Activated CD4-positive, alpha-beta T cell treated with anti-CD3 and anti-CD28 coated beads, Interleukin-2, Interleukin-4, amounts not matched to agents 100 ng/mL and 50 ng/mL, durations not matched to agents 16 hours and 8 hours (primary cell): ENCODE measurements at places on chromosomes 3 and 15.

GRCh38 chr3:134077649-134078161, 48.0 kb upstream of the SLCO2A1 start:
- DNase-seq: no peak

DNA sequence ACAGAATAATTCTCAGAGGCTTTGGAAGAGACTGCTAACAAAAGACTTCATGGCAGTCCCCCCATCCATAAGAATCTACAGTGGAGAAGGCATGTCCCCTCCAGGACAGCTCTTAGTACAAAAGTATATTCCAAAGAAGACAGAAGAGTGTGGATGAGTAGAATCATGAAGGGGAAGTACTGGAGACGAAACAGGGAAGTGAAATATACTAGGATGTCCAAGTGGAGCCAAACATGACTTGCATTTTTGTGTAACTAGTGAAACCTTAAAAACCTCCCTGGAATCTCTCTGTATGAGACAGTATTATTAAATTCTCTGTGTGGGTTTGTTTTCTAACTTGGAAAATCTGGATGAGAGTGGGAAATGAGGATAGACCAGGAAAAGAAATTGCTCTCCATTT, 312.4 kb downstream of the RSL24D1 start:
- no peak for DNase-seq

- DNase-seq: no peak
Observed at GRCh38 chr3:9780458-9780812, 10.7 kb upstream of the CAMK1 start.

DNA sequence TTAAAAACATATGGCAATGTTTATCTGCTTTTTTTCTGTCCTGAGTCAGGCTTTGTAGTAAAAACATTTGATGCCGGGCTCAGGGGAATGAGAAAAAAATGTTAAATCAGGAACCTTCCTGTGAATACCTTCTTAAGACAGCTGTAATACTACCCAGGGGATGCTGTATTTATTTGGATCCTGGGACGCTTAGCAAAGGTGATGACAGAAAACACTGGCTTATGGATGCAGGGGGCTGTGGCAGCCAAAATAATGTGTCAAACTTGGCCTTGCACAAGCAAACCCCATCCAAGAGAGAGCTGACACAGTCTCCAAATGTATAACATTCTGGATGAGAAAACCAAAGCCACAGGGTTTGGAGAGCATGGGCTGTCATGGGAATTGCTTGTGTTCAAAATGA, 438.2 kb upstream of the PROK2 start:
- no peak for DNase-seq

DNA sequence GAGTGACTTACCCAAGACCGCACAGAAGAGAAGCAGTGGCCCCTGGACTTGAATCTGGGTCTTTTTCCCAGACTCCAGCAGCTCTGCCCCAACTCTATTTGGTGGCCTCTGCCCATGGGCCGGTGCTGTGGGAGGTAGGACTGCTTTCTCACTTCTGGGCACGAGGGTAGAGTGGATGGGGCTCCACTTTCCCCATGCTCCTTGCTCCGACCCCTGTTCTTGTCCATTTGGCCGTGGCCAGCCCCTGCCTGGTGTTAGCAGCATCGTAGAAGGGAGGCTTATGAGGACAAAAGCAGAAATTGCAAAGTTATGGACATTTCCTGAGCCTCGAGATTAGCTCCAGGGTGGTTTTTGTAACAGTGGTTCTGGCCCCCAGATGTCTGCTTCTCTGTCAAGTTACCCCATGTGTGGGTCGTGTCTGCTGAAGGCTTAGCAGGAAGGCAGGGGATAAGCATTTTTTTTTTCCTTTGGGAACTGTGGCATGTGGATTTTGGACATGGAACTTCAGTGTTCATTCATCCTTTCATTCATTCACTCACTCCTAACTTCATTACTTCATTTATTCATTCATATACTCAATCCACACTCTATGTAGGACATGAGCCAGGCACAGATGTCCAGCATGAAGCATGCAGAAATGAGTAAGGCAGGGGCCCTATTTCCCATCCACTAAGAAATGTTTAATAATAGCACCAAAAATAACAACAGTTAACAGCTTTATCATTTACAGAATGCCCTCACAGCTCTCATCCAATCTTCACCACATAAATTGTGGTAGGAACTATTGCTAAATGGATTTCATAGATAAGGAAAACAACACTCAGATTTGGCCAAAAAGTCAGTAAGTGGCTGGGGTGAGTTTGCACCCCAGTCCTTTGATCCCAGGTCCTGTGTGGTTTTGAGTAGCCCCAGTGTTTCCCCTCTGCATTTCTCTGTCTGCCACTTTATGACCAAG, 180.5 kb downstream of the OPA1 start:
- DNase-seq: no peak

DNA sequence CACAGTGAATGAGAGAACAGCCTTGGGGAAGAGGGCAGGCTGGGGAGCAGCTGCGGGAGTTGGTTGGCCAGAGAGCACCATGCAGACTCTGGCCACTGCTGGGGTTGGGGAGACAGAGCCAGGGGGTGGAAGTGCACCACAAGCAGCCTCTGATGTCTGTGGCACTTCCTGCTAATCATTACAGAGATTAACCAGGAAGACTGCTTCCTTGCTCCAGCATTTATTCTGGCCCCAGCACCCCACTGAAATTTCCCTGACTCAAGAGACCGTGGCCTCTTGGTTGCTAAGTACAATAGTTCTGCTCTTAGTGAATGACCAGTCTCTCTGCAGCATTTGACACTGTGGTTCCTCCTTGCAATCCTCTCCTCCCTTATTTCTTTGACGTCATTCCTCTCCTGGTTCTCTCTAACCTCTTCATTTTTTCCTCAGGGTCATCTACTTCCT, 266.2 kb upstream of the ROPN1 start:
- no peak for DNase-seq

- no peak for DNase-seq
Observed at GRCh38 chr3:171748064-171748924, 62.0 kb downstream of the PLD1 start.

- DNase-seq: no peak
Observed at GRCh38 chr15:99057020-99057419, 47.9 kb upstream of the SYNM start.

DNA sequence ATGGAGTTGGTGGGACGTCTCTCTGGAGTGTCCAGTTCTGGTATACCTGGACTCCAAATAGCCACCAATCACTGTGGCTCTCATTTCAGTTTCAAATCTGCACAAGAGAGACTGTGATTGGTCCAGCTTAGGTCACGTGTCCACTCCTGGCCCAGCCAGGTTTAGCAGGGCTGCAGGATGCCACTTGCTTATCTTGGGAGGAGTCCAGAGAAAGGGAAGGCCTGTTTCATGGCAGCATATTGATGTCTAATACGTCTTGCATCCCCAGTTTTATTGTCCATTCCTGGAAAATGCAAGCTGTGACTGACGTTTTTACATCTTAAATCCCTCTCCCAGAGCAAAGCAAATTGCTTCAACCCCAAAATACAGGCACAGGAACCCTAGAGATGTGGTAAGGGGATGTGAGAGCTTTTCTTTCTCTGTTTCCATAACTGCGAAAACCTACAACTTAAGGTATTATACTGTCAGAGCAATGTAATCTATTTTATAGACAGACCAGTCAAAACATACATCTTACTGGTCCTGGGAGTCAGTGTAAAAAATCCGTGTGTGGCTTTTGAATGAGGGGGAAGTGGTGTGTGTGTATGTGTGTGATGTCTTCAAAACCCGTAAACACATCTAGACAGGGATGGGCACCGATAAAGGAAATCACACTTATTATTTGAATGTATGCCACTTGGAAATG, 274.4 kb downstream of the TLE3 start:
- no peak for DNase-seq

DNA sequence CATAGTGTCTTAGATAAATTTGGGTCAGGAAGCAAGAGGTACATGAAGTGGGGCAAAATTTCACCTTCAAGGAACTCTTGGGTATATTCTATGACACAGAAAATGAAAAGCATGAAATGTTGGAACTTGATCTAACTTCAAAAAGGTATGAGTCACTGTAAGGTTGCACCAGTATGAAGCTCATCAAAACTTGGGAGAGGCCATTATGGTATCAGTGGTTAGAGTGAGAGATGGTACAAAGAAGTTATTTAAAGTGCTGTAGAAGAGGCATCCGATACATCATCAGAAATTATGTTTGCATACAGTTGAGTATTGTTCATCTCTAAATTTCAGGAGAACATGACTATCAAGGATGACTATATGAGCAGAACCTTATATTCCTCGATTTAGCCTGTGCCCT, 302.9 kb upstream of the SUCLG2 start:
- DNase-seq: no peak

- DNase-seq: no peak
Observed at GRCh38 chr15:57183614-57184344, 192.5 kb upstream of the CGNL1 start.

DNA sequence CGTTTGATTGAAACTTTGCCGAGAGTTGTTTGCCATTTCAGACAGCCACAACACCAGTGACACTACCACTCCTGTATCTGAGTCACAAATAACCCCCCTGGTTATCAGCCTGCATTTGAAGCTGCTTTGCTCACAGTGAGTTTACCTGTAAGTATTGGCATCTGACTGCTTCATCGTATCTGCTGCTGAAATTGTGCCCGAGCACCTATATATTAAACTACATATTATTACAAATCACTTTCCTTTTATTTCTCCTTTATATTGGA, 39.2 kb upstream of the SPSB4 start:
- DNase-seq: no peak

DNA sequence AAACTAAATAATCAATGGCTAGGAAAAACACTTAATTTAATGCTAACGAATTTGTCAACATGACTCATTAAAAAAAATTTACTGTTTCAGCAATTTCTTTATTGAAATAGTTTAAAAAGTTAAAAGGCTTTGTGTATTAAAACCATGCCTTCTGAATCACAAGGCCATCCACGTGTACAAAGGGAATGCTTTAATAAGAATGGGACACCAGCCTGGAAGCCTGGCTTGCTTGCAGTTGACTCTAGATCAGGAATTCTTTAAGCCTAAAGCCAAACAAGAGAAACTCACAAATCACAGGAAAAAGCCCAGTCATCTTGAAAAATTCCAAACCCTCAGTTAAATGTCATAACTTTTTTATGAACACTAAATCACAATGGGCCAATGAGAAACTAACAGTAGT, 137.6 kb downstream of the PEAK1 start:
- no peak for DNase-seq

GRCh38 chr3:188071636-188072035, 82.3 kb upstream of the LPP start:
- no peak for DNase-seq

DNA sequence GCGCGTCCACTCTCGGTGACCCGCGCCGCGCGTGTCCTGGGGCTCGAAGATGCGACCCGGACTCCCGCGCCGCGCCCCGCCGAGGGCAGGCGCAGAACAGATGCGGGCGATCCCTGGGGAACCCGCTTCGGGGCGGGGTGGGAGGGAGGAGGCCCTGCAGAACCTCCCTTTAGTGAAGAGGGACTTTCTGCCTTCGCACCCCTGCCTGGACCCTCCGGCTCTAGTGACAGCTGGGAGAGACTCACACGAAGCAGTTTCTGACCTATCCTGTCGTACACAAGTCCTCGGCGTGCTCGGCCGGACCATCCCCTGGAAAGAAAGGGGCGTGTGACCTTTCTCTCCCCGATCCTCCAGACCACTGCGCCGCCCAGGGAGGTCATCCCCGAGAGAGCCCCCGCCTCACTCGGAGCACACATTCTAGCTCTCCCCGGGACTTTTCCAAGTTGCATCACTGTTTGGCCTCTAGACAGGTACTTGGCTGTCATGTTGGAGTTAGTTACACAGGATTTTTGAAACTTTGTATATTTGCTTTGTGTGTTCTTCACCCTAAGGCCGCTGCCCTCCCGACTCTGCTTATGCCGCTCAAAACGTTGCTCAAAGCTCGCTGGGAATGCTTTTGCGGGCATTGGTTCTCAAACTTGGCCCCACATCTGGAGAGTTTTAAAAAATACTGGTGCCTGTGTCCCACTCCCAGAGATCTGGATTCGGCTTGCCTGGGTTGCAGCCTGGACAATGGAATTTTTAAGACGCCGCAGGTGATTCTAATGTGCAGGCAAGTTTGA, 582 bp downstream of the CGNL1 start:
- no peak for DNase-seq

GRCh38 chr3:175940243-175940642, 1081.1 kb downstream of the NAALADL2 start:
- no peak for DNase-seq

- peak; percentile 28 for DNase-seq
Observed at GRCh38 chr3:197501496-197501878, 54.3 kb downstream of the BDH1 start.

GRCh38 chr3:51539291-51539941, 897 bp downstream of the RAD54L2 start:
- peak; percentile 33 for DNase-seq

DNA sequence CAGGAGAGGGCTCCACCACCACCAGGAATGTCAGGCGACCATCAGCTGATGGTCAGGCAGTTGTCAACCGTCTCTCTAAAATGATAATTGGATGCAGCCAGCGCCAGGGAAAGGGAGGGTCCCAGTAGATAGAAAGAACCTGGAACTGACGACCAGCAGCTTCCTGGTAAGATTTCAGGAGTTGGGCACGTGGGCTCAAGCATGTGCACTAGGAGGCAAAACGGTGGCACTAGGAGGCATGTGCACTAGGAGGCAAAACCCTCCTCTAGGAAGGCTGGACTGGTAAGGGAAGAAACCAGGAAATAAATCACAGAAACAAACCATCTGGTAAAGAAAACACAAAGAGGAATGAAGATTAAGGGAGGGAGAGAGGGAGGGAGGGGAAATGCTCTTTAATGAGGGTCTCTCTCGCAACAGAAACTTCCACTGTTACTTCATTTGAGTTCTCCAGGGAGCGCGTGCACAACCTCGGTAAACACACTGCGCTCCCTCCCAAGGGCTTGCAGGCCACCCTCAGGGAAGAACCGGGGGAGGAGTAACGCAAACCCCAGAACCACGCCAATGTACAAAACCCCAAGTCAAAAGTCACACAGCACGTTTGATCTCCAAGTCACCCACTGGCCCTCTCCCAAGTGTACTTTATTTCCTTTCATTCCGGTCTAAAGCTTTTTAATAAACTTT, 116.7 kb downstream of the XXYLT1 start:
- no peak for DNase-seq

DNA sequence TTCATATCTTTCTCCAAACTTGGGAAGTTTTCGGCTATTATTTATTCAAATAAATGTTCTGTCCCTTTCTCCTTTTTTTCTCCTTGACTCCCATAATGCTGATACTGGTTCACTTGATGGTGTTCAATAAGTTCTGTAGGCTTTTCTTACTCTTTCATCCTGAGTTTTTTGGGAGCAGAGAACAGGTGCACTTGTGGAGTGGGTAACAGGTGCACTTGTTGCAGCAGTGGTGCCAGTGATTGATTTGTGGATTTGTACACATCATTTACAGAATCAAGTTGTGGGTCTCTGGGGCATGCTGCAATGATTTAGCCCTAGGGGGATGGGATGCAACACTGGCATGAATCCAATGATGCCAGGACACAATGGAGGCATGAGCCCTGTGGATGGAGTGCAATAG, 14.8 kb upstream of the OR5H1 start:
- no peak for DNase-seq
